ENCODE measurements at places on chromosomes 11 and 22.

DNA sequence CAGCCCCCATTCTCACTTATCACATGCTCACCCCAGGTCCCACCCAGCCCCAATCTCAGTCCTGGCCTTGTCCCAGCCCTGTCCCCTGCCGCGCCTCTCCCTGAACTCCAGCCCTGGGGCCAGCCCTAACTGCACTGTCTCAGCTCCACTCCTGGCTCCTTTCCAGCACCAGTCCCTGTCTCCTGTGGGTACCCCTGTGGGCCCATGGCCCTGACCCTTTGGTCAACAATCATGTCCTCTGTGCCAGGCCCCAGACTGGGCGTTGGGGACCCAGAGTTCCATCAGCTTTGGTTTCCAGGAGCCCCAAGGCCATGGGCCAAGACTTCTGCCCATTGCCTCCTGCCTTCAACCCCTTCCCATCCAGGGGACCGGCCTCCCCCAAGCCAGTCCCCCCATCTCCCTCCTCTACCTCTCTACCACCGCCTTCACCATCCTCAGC lies 757 bp downstream of the SPI1 start:
- no peak for DNase-seq

- DNase-seq: no peak
Measured at GRCh38 chr11:36061471-36061870, 117.6 kb downstream of the LDLRAD3 start.

- no peak for DNase-seq
Measured at GRCh38 chr11:125743681-125744080, 2.4 kb upstream of the PATE1 start.

- no peak for DNase-seq
Measured at GRCh38 chr11:104442321-104442720, 278.4 kb upstream of the PDGFD start.

- no peak for DNase-seq
Measured at GRCh38 chr11:48095779-48096470, 115.6 kb downstream of the PTPRJ start.

- DNase-seq: no peak
Measured at GRCh38 chr11:35550374-35551036, 25.1 kb upstream of the PAMR1 start.

DNA sequence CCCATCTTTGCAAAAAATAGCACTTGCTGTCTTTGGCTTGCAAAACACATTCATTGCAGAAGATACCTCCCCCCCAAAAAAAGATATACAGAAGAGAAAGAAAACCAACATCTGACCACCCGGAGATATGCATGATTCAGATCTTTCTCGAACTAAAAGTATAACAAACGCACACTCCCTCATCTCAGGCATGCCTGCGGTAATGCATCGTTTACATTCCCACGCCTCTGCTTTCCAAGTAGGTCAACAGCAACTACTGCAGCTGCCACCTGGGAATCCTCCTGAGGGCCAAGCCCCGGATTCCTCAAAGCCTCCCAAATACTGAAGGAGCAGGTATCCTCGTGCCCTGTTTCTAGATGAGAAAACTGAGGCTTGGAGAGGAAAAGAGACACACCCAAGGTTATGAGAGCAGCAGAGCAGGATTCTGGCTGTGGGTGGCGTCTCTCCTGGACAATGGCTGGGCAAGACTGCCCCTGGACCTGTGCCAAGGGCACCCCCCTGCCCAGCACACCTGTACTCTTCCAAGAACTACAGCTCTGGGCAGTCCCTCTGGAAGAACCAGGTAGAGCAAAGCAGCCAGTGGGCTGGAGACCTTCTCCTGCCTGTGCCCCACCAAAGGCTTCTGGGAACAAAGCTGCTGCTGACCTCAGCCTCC lies 38.1 kb downstream of the NUP50 start:
- no peak for DNase-seq

- DNase-seq: peak; percentile 46
Measured at GRCh38 chr22:36331306-36331911, 56.4 kb downstream of the MYH9 start.

DNA sequence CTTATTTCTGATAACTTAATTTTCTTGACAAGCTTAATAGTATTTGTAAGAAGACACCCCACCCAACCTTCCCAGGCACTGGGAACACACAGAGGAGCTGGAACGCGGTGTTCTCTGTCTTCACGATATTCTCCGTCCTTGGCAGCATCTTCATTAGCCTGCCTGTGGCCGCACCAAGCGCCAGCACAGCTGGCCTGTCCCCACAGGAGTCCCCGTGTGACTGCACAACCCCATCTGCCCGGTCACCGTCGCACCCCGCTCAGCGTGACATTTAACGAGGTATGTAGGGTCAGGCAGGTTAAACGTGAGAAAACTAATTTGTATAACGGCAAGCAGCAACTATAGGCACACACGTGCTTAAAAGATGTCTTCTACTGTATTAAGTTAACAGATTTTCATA lies 293.3 kb downstream of the BRD1 start:
- DNase-seq: no peak

DNA sequence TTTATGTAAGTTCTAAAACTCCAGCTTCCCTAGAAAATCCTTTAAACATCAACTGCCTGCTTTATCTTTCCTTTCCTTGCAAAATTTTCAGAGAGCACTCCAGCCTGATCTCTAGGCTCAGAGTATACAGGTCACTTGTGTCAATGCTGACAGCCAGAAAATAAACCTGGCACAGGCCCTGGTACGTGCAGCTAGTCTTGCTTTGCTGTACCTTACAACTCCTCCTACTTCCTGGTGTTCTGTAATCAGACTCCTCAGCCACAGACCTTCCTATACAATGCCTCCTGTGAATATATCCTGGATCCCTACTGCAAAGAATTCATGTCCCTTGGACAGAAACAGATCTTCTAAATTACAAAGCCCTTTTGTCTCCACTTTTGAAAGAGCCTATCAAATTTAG lies 24.2 kb upstream of the TMEM123 start:
- DNase-seq: no peak

GRCh38 chr11:61345954-61346843 lies 13.2 kb downstream of the TKFC start:
- DNase-seq: no peak

- DNase-seq: no peak
Measured at GRCh38 chr11:96168623-96169022, 174.4 kb downstream of the MAML2 start.

- no peak for DNase-seq
Measured at GRCh38 chr11:61477126-61477525, 31.4 kb upstream of the LRRC10B start.

DNA sequence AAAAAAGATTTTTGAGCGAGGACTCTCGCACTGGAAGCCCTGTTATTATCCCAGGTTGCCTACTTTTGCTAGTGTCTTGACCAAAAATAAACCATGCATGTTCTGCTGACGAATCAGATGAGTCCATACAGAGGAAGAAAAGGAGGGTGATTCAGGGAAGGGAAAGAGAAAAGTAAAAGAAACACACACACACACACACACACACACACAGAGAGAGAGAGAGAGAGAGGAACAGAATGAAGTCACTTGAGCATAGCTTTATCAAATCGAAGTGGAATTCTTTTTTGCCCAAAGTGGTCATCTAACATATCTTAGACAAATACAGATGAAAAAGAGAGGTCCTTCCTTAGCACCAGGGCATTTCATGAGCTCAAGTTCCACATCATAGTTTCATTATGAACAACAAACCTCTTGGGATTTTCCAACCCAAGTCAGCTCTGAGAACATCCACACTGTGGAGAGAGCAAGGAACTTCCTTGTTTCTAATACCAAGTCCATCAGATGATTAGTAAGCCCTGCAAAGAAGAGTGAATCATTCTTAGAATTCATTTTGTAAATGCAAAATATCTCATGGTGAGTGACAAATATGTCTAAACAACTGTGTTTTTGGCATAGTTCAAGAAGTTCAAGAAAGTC lies 7.7 kb upstream of the MMP12 start:
- DNase-seq: no peak

- DNase-seq: no peak
Measured at GRCh38 chr11:5631417-5631816, 6.6 kb downstream of the TRIM34 start.

- DNase-seq: peak; percentile 9
Measured at GRCh38 chr11:68843703-68844312, 2.1 kb upstream of the CPT1A start.

- peak; percentile 35 for DNase-seq
Measured at GRCh38 chr11:116605543-116606459, 167.0 kb downstream of the BUD13 start.

DNA sequence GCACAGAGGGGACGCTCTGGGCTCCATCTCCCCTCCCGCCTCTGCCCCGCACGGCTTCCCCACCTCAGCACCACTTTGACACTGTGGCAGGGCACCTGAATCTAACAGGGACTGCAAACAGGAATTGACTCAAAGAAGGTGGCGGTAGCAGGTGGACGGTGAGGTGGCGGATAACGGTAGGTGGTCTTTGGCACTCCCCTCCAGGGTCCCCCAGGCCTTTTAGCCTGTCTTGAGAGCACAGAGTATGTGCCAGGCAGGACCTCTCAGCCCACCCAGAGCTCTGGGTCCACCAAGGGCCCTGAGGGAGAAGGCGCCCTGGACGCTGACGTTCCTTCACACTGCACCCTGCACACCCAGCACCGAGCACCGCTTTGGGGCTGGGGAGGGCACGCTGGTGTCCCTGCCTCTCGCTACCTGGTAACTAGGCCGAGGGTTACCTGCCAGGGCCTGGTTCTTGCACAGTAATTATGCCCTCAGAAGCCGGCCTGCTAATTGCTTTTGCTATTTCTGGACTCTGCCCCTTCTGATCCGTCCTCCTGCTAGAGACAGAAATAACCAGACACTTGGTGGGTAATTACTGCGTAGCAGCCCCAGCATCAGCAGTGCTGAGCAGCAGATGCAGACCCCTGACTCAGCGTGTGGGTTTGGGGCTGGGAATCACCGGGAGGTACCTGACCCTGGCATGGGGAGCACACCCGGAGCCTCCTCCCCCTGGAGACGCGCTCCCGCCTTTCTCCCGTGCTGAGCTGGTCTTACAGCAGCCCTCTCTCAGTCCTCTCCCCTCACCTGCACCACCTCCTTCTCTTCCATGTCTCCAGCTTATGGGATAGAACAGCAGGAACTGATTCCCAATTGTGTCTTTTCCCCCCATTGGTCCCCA lies 103.3 kb upstream of the B3GAT1 start:
- DNase-seq: peak; percentile 11

DNA sequence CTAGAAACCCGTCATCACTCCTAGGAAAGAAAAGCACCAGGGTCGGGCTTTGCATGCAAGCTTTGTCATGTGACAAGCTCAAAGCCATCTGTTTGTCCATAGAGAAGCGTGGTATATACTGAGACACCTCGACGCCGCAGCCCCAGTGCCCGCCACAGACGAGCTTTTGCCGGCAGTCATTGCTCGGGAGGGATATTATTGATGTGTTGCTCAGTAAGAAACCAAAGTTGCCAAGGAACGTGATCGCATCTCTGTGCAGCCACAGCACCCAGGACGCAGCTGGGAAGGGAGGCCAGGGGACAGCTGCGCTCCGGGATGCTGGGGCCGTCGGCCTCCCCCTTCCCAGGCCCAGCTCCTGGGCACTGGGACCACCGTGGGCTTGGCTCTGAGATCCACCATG lies 89.5 kb upstream of the KCNQ1OT1 start:
- no peak for DNase-seq

DNA sequence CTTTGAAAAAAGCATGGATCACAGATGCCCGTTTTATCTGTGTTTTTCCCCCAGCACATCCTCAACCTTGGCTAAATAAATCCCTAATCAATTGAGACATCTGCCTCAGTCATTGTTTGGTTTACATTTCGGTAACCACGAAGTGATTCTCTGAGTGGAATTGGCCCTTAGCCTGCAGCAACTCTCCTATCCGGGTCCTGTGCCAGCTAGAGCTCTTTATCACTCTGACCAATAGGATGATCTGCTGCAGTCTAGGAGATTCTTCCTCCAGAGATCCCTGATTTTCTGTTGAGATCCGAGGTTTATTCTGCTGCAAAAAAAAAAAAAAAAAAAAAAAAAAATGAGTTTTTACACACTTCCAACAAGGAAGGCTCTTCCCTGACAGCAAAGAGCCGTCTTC lies 137.3 kb downstream of the KCNA4 start:
- DNase-seq: no peak

DNA sequence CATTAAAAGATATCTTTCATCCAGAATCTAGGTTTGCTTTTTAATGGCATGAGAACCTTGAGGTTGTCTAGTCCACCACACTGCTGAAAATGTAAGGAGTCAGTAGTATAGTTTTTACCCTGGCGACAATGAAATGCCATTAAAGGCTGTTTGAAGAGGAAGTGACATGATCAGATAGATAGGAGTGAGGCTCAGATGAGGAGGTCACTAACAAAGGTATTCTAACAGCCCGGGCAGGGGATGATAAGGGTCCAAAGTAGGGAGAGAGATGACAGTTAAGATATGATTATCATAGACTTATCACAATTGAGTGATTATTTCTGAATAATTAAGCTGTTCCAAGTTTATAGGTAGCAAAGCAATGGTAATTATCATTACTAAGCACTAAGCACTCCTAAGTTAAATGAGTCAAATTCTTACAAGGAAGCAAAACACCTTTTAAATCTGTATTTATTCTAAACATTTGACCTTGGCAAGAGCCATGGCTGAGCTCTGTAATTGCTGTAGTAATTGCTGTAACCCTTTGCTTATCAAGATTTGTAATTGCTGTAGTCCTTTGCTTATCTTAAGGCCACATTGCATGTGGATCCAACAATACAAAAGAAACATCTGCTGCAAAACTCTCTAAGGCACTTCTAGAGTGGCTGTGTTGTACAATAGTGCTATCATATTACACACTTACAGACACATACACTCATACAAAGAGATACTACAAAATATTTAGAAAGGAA lies 92.6 kb downstream of the ENTHD1 start:
- DNase-seq: no peak

GRCh38 chr11:18743900-18744514 lies 18.0 kb upstream of the IGSF22 start:
- DNase-seq: no peak

DNA sequence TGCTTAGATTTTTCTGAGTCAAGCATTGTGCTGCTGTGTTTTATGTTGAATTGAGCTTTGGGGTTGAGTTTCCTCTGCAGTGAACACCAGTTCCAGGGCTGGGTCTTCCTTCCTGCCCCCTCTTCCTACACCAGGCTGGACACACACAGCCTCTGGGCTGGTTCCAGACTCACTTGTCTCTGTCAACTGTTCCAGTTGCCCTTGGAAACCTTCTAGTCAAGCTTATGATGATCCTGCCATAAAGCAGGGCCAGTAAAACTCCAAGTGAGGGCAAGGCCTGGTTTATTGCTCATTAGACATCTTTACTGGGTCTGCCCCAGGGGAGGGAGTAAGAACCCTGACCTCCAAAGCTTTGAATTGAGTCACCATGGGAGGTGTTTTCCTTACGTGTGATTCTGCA lies 61.1 kb downstream of the KIAA1671 start:
- DNase-seq: no peak

DNA sequence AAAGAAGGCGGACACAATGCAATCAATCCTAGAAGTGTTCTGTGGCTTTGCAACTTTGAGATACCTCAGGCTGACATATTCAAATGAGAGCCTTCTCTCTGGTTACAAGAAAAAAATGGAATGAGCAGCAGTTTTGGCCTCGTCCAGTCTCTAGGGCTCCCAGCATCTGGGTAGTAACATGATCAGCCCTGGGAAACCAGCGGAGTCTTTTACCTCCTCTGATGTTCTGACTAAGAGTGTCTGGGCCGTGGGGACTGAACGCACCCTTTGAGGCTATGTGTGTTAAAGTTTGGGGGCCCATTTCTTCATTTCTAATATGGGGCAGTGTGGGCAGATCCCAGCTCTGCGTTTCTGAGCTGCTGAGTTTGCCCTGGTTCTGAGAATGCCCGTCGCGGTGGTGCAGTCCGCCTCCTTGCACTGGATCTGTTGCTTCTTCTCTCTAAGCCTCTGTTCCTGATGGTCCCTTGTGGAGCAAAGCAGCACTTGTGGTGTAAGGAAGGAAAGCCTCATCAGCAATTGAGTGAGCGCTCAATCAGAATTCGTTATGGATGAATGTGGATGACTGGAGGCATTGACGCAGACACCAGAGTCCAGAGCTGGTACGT lies 8.1 kb downstream of the PARVB start:
- no peak for DNase-seq

Data from G401 (cell line).